Effector memory CD8-positive, alpha-beta T cell (primary cell): ENCODE measurements at places on chromosomes 1 and 21.

GRCh38 chr1:211133393-211133835, 534 bp downstream of the KCNH1 start:
- peaks cover 6% of the 10 kb centered on the region for H3K4me1 ChIP-seq
- H3K27me3 ChIP-seq = peaks cover 59% of the 10 kb centered on the region
- no peak for DNase-seq
- H3K36me3 ChIP-seq = no peaks in the 10 kb centered on the region

- no peaks in the 10 kb centered on the region for H3K4me1 ChIP-seq
- no peaks in the 10 kb centered on the region for H3K27me3 ChIP-seq
- H3K4me3 ChIP-seq = no peak overlapping the region
- DNase-seq = no peak
Observed at GRCh38 chr21:44394733-44395132, 41.3 kb downstream of the TRPM2 start.

- H3K27ac ChIP-seq = no peak overlapping the region
- H3K4me3 ChIP-seq = no peak overlapping the region
- H3K27me3 ChIP-seq = no peaks in the 10 kb centered on the region
- H3K36me3 ChIP-seq = peaks cover 50% of the 10 kb centered on the region
Observed at GRCh38 chr1:53799141-53799540, 39.0 kb downstream of the NDC1 start.

DNA sequence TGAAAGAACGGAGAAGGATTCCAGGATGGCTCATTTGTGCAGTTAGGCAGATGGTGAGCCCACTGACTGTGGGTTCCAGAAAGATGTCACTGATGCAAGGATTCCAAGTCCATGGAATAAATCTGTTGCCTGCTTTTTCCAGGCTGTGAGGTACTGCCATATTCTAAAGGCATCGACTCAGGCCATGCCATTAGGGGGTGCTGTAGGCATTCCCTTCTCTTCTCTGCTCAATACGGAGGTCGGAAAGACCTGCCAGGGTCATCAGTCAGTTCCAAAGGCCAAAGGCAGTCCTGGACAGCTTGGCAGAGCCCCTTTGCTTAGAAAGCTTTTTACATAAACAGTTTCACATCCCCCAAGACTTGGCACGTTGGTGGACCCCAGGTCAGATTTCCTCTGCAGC, 31.7 kb upstream of the TMEM125 start:
- H3K27ac ChIP-seq = no peak overlapping the region
- no peak overlapping the region for H3K4me3 ChIP-seq
- H3K27me3 ChIP-seq = peaks cover 40% of the 10 kb centered on the region
- peaks cover 3% of the 10 kb centered on the region for H3K36me3 ChIP-seq

DNA sequence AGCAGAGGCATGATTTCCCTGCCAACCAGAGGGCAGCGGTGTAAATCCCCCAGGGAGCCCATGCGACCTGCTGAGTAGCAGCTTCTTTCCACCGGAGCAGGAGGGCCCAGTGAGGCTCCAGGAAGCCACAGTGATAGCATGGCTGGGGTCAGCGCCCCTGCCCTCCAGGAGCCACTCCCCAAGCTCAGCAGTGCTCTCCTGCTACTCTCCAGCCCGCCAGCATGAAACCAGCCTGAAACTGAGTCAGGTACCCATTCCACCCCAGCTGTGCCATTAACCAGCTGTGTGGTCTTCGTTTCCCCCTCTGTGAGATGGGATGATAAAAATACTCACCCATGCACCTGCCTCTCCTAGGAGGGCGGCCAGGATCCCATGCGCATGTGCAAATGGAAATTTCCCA, 123.8 kb upstream of the TMEM51 start:
- H3K4me1 ChIP-seq = peaks cover 7% of the 10 kb centered on the region
- DNase-seq = no peak
- H3K27ac ChIP-seq = no peak overlapping the region

- no peaks in the 10 kb centered on the region for H3K4me1 ChIP-seq
- DNase-seq = no peak
- H3K4me3 ChIP-seq = no peak overlapping the region
- H3K36me3 ChIP-seq = no peaks in the 10 kb centered on the region
Observed at GRCh38 chr1:216903382-216903740, 180.1 kb upstream of the ESRRG start.

DNA sequence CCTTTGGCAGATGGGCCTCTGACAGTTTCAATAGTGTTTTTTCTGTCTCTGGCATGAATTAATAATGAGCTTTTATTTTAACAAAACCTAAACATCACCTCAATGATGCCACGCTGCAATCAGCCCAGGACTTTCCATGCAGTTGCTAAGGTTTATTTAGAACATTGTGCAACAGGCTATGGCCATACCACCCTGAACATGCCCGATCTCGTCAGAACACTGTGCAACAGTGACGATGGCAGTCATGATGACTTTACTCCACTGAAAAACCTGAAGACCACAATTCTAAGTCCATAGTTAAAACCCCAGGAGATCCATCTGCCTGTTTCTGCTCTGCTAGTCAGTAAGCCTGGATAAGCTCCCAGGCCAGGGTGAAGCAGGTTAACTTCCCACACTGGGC, 310.0 kb downstream of the PBX1 start:
- no peaks in the 10 kb centered on the region for H3K36me3 ChIP-seq
- H3K27me3 ChIP-seq = no peaks in the 10 kb centered on the region
- DNase-seq = no peak
- H3K4me3 ChIP-seq = no peak overlapping the region
- H3K27ac ChIP-seq = no peak overlapping the region
- H3K4me1 ChIP-seq = no peaks in the 10 kb centered on the region

- DNase-seq = no peak
- no peaks in the 10 kb centered on the region for H3K36me3 ChIP-seq
- peaks cover 49% of the 10 kb centered on the region for H3K27me3 ChIP-seq
- no peak overlapping the region for H3K27ac ChIP-seq
- peaks cover 5% of the 10 kb centered on the region for H3K4me1 ChIP-seq
Observed at GRCh38 chr1:76871355-76871974, 4.2 kb downstream of the ST6GALNAC5 start.

- H3K4me3 ChIP-seq = no peak overlapping the region
- peaks cover 2% of the 10 kb centered on the region for H3K4me1 ChIP-seq
- peak overlapping the region; percentile 62 for H3K27ac ChIP-seq
- H3K27me3 ChIP-seq = no peaks in the 10 kb centered on the region
- peaks cover 67% of the 10 kb centered on the region for H3K36me3 ChIP-seq
- peak; percentile 51 for DNase-seq
Observed at GRCh38 chr1:204398197-204399125, 13.2 kb downstream of the PPP1R15B start.

DNA sequence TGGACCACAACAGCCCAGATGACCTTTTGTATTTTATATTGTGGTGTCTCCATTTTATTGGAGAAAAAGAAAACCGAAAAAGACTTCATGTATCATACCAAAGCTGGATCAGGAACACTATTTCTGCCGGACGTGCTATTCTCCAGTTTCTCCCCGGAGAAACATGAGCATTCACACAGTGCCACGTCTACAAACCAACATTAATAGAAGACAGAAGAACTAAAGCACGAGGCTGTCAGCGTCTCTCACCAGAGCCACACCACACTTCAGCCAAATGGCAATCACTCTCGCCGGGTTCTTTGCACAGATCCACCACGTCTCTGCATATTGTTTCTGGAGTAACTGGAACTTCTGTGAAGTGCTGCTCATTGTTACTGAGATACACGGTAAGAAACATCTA, 24.8 kb downstream of the TP53BP2 start:
- H3K4me1 ChIP-seq = peaks cover 16% of the 10 kb centered on the region
- no peaks in the 10 kb centered on the region for H3K27me3 ChIP-seq
- H3K36me3 ChIP-seq = peaks cover 37% of the 10 kb centered on the region
- H3K4me3 ChIP-seq = no peak overlapping the region

GRCh38 chr1:246214708-246215509, 292.2 kb downstream of the SMYD3 start:
- H3K4me1 ChIP-seq = no peaks in the 10 kb centered on the region
- no peaks in the 10 kb centered on the region for H3K36me3 ChIP-seq
- H3K27me3 ChIP-seq = no peaks in the 10 kb centered on the region
- DNase-seq = no peak
- no peak overlapping the region for H3K27ac ChIP-seq

GRCh38 chr1:186623551-186623950, 56.7 kb downstream of the PTGS2 start:
- H3K27ac ChIP-seq = no peak overlapping the region
- DNase-seq = no peak
- no peak overlapping the region for H3K4me3 ChIP-seq
- H3K27me3 ChIP-seq = no peaks in the 10 kb centered on the region
- no peaks in the 10 kb centered on the region for H3K36me3 ChIP-seq

DNA sequence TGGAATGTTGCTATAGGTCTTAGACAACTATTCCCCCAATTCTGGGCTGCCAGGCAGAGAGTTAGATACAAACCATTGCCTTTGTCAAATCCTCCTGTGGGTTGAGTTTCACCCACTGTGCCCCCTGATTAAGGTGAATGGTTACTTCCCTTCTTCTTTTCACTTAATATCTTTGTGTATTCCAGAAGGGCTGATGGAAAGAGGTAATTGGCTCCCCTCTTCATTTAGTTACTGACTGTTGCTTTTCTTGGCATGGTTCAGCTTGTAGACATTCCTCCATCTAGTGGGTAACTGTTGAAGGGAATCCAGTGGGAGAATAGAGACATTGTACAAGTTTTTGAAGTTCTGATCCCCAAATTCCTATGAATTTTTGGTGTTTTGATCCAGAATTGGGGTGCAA, 43.8 kb upstream of the MACF1 start:
- H3K4me3 ChIP-seq = no peak overlapping the region
- no peaks in the 10 kb centered on the region for H3K36me3 ChIP-seq
- no peak overlapping the region for H3K27ac ChIP-seq
- H3K4me1 ChIP-seq = no peaks in the 10 kb centered on the region

DNA sequence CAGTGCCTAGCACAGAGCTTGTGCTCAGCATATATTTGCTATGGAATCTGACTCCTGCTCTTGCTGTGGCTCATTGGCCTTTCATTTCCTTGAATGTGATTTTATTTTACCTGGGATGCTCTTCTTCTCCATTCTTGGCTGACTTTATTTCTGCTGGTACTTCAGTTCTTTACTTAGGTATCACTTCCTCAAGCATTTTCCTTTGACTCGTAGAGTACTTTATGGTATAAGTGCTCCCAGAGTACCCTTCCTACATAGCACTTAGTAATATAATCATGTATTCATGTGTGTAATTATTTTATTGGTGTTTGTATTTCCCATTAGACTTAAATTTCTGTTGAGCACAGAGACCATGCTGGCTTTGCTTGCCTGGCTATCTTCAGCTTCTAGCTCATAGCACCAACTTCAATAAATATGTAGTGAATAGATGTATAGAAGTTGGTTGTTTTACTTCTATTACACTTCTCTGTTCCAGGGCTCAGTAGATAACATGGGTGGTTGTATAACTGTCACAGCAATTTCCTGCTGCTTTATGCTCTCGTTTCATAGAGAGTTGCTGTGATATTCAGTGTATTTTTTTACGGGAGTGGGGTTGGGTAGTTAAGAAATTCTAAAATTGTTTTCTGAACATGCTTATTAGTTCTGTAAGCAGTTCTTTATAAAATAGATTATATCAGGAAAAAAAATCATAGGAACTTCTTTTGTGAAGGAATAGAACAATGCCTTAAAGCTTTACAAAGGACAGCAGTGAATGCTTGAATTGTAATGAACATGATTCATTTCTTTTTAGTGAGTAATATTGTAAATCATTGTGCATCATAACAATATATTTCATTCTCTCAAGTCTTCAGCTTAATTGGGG, 112.2 kb downstream of the NEK7 start:
- no peaks in the 10 kb centered on the region for H3K36me3 ChIP-seq
- H3K27ac ChIP-seq = no peak overlapping the region
- H3K27me3 ChIP-seq = no peaks in the 10 kb centered on the region
- DNase-seq = no peak
- no peak overlapping the region for H3K4me3 ChIP-seq
- peaks cover 10% of the 10 kb centered on the region for H3K4me1 ChIP-seq
